SK-N-MC (cell line): ENCODE measurements at places on chromosomes 3 and 15.
A peak's percentile ranks its signal among the peaks of the same experiment; 100 is the strongest.

DNA sequence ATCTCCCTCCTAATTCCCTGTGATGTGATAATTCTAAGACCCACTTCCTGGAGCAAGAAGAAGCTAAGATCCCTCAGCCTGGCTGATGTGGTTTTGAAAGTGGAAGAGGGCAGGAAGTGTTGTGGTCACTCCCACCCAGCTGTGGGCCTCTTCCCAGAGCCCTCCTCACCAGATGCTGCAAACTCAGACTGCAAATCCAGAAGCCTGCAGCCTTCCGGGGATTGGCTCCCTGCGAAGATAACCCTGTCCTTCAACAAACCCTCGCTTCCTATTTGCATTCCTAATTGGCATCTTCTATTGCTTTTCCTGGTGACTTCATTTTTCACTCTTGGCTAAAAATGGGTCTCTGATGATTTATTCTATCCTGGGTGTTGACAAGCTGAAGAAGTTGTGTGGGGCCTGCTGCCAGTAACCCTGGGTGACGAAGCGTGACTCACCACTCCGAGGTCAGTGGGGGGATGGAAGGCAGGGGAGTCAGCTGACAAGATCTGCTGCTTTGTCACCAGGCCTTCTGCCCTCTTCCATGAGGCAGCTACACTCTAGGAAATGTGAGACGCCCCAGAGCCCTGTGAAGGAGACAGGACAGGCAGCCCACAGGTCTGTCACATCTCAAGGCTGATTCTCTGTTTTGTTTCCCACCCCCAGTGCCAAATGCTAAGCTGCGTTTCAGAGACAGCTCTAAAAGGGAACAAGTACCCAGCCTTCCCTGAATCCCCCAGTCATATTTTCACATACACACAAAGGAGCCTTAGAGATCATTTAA, 99.7 kb upstream of the LIPC start:
- DNase-seq, result peak; percentile 39

DNA sequence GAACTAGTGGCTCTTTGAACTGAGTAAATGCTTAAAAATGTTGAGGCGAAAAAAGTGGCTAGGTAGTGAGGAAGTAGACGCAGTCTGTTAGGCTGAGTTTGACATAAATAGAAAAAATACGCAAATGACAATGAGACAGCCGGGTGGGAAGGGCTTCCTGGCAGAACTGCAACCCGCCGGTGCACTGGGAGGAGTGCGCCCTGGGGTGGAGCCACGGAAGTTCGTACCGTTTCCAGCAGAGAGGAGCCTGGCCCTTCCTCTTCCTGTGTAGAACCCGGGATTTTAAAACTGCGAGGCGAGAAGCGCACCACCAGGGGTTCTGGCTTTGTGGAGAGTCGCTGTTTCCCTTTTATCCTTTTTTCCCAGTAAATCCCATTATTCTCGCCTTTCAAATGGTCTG, 602.6 kb downstream of the PYDC2 start:
- no peak for DNase-seq

GRCh38 chr3:158728061-158728377, 4.2 kb downstream of the RARRES1 start:
- DNase-seq, result no peak

DNA sequence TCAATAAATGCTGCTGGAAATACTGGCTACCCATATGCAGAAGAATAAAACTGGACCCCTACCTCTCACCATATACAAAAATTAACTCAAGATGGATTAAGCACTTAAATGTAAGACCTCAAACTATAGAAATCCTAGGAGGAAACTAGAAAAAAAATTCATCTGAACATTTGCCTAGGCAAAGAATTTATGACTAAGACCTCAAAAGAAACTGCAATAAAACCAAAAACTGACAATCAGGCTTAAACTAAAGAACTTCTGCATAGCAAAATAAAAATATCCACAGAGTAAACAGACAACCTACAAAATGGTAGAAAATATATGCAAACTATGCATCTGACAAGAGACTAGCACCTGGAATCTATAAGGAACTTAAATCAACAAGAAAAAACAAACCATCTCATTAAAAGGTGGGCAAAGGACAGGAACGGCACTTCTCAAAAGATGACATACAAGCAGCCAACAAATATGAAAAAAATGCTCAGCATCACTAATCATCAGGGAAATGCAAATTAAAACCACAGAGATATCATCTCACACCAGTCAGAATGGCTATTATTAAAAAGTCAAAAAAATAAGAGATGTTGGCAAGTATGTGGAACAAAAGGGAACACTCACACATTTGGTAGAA, 47.0 kb downstream of the MYO9A start:
- no peak for DNase-seq

DNA sequence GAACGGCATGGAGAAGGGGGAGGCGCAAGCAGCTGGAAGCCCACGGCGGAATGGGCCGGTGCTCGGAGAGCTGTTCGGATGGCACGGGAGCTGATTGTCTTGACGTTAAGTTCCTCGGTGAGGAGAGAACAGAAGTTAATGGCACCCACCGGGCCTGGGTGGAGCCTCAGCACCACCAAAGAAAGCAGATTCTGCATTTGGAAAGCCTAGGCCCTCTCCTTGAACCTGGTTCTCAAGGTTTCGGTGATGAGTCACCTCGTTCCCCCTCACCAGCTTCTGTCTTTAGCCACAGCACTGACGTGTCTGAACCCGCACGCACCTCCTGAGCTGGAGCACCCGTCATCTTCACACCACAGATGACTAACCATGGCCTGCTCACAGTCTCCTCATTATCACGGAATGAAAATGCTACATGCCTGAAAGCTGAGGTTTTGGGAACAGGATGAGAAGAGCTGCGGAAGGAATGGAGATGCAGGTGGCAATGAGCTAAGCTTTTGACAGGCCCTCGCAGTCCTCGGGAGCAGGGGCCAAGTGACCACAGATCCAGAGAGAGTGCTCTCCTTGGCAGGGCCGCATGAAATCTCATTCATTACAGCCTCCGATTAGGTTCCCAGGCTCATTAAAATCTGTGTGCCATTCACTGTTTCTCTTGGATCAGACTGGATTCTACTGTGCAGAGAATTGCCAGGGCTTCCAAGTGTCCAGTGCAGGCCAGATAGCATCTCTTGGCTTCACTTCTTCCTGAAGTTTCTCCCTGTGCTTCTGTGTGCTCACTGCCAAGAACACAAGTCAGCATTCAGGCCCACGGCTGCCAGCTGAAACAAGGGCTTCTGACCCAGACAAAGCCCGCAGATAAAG, 96.3 kb upstream of the DLG1 start:
- DNase-seq, result no peak

GRCh38 chr3:73697020-73697419, 72.3 kb upstream of the PDZRN3 start:
- DNase-seq, result no peak

- DNase-seq, result no peak
These were observed 116.4 kb upstream of the TJP1 start for GRCh38 chr15:29938361-29939335.

DNA sequence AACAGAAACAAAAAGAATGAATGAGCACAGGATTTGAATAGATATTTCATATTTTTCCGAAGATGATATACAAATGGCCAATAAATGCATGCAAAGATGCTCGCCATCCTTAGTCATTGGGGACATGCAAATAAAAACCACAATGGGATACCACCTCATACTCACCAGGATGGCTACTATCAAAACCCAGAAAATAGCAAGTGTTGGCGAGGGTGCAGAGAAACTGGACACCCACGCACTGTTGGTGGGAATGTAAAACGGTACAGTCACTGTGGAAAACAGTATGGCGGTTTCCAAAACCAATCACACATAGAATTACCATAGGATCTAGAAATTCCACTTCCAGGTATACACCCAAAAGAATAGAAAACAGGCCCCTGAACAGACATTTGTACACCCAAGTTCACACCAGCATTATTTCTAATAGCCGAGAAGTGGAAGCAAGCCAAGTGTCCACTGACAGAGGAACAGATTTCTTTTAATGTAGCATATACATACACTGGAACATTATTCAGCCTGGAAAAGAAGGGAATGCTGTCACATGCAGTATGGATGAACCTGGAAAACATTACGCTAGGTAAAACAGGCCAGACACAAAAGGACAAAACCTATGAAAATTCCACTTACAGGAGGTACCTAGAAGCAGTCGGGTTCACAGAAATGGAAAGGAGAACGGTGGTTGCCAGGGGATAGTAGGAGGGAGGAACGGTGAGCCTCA, 3.6 kb downstream of the RNF168 start:
- no peak for DNase-seq

DNA sequence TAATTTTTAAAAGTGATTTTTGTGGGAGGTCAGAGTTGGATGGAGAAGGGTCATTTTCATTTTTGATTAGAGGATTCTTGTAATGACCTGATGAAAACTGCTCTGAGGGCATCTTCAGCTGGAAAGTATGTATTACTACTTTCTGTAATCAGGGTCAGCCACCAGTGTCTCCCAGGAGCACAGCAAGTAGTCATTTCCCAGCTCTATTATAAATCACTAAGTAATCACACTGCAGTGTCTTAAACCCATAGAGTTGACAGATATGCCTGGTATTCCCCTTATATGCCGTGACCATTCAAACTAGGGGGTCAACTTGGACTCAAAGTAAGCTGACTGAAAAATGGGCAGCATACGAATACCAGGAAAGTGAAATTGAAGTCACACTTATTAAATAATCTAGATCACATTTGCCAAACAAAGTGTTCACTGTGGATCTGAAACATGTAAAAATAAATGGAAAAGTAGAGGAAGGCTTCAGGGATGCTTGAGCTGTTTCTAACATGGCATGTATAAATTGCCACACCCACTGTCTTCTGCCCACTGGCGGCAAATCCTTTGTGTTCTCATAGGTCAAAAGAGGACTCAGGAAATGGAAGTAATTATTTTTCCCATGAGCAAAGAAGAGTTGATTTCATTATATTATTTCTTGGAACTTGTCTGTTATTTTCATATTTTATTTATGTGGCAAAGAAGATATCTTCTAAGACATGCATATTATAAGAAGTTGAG, 105.7 kb downstream of the MBNL1 start:
- DNase-seq, result no peak

DNA sequence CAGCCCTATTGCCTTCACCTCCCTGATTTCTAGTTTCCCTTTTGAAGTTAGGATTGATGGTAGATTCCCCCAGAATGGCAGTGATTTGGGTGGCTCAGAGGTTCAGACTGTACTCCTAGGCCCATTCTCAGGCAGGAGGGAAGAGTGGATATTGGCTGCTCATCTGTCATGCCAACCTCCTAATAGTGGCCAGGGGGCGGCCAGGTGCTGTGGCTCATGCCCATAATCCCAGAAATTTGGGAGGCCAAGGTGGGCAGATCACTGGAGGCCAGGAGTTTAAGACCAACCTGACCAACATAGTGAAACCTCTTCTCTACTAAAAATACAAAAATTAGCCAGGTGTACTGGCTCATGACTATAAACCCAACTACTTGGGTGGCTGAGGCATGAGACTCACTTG, 11.3 kb downstream of the RRP9 start:
- DNase-seq, result no peak

- DNase-seq, result no peak
These were observed 73.5 kb downstream of the CLASP2 start for GRCh38 chr3:33644582-33644981.

DNA sequence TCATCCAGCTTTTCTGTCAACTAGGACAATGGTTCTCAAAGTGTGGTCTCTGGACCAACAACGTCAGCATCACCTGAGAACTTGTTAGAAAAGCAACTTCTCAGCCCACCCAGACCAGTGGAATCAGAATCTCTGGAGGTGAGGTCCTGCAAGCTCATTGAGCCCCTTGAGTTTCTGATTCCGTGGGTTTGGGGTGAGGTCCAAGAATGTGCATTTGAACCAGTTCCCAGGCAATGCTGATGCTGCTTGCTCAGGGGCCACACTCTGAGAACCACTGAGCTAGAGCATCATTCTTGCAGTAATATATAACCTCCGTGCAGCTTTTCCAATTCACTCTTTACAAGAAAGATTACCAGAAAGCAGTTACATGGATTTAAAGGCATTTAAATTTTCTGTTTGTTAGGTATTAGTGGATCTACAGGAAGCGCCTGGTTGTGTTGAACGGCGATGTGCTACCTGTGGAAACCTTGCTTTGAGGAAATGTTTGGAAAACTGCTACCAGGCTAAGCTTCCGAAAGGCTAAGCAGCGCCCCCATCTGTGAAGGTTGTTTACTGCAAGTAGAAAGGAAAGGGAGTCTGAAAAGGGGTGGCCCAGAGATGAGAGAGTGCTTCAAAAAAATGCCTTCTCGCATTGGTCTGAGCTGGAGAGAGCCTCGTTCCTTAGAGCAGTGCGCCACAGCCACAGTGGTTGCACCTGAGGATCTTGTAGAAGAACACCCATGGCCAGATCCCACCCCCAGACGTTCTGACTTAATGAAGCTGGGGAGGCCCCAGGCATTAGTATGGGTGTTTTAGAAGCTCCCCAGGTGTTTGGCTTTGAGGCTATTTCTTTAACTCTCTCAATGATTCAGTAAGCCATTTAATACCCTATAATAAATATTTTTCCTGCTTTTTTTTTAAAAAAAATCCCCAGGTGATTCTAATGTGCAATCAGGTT, 50.0 kb downstream of the RLBP1 start:
- no peak for DNase-seq
